ENCODE measurements at places on chromosomes 3 and 15.
A peak's percentile ranks its signal among the peaks of the same experiment; 100 is the strongest.

DNA sequence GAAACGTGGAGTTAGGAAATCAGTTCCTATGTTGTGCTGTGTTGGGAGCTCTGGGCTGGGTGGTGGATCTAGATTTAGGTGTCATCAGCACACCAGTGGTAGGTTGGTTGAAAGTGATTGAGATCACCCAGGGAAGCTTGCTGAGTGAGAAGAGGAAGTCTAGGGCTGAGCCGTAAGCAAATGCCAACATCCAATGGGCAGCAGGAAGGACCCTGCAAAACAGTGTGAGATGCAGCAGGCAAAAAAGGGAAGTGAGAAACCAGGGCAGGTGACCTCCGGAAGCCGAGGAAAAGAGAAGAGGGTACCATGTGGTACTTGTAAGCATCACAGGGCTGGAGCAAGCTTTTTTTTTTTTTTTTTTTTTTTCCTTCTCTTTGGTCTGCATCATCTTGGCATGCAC lies 15.9 kb upstream of the COPG1 start:
- DNase-seq, result peak; percentile 79

DNA sequence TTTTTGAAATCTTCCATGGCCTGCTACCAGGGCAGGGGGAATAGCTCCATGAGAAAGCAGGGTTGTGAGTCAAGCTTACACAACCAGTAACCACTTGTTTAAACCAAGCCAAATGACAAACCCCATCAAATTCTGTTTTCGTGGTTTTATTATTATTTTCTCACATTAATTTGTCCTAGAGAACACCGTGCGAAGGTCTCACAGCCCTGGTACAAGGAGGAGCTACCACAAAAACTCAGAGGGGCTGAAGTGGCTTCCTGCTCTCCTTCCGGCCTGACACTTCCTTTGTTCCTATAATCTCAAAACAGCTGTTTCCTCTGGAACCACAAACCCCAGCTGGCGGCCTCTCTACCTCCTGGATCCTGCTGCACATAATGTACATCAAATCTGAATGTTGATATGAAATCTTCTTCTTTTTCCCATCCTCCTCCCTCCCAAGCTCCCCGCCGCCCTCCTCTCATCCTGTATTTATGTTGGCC lies 375.9 kb downstream of the MCTP2 start:
- DNase-seq, result no peak

DNA sequence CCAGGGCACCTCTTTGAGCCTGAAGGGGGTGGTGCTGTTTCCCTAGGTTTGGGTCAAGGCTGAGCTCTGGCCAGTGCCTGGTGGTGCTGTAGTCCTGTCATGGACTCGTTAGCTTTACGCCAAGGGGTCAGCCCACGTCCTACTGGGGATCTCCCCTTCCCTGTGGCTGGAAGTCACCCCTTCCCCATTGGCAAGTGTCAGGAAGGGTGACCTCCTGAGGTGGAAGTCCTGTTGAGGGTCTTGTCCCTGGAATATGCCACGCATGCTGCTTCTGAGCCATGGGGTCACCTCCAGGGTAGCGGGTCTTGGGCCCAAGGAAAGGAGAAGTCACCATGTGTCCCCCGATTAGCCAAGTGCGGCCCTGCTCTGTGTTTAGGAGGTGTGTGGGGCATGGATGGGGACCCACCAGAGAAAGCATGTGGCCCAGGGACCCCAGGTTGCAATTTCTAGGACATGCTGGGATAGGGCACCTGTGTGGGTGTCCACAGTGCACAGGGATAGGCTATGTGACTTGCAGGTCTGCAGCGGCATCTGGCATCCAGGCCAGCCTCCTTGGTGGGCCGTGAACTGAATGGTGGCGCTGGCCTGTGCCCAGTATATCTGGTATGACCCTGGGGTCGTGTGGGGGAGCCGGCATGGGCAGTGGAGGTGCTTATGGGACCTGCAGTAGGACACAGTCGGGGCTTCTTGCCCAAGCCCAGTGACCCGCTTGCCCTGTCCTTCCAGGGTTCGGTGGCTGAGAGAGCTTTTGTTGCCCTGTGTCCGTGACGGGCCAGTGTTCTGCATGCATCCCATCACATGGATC lies 226.7 kb downstream of the SNRPN start:
- no peak for DNase-seq

- no peak for DNase-seq
Measured at GRCh38 chr3:101879623-101880284, 30.4 kb downstream of the NFKBIZ start.

- DNase-seq, result no peak
Measured at GRCh38 chr3:133274477-133274876, 125.4 kb upstream of the BFSP2 start.

- DNase-seq, result no peak
Measured at GRCh38 chr3:119659606-119660291, 640 bp downstream of the POPDC2 start.

- no peak for DNase-seq
Measured at GRCh38 chr3:143306407-143306806, 186.8 kb downstream of the CHST2 start.

- DNase-seq, result no peak
Measured at GRCh38 chr3:130679218-130679617, 67.4 kb downstream of the PIK3R4 start.

GRCh38 chr15:94792196-94792595 lies 560.8 kb downstream of the MCTP2 start:
- no peak for DNase-seq

- DNase-seq, result no peak
Measured at GRCh38 chr3:62101488-62101887, 271.9 kb downstream of the FEZF2 start.

- DNase-seq, result no peak
Measured at GRCh38 chr15:87228460-87228859, 1028.1 kb downstream of the NTRK3 start.

DNA sequence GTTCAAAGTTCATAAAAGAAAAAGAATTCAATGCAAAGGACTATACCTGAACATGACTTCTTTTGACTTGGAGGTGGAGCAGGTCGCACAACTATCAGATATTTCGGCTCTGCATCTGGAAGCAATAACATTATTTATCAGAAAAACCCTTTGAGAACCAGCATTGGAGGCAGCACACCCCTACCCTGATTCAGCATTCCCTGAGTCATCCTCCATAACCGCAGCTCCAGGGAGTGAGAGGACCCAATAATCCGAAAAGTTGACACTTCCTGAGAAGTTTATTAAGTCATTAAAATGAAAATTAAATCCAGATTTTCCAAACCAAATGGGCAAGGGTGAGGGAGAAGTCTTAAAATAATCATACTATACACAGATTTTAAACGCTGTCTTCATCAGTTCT lies 90.6 kb downstream of the ABI3BP start:
- DNase-seq, result no peak

GRCh38 chr3:115562636-115563267 lies 60.6 kb upstream of the GAP43 start:
- no peak for DNase-seq

GRCh38 chr15:52710050-52710707 lies 31.0 kb upstream of the ATOSA start:
- DNase-seq, result peak; percentile 7

DNA sequence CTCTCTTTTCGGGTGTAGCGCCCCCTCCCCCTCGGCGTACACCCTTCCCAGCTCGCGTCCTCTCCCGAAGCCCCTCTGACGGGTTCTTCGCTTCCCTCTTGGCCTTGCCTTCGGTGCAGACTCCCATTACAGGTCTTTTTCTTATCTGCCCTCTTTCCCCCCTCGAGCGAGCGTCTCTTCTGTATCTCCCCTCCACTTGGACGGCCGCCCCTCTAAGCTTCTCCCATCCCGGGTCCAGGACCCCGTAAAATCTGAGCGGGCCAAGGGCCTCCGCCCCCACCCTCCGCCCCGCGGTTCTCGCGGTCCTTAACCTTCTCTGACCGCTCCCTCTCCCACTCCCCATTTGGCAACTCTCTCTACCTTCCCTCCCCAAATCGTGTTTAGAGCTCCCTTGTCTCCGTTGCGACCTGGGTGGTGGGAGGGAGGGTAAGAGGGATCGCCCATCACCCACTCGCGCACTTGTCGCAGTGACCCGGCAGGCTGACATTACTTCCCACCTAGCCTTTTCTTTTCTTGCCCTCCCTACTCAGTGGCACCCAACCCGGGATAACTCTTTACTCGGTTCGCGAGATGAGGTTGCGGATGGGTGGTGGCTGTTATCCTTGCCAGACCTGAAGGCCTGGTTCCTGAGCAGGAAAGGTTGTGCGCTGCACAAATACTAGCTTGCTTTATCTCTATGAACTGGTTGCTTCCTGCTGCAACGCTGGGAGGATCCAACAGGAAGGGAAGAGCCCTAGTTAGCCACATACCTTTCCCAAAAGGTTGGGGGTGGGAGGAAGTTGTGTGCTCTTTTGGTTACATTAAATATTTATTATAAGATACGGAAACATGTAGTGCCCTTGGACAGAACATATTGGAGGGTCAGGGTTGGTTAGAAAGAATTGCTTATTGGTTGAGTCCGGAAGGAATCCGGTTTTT lies 922 bp downstream of the RAB11A start:
- DNase-seq, result no peak

DNA sequence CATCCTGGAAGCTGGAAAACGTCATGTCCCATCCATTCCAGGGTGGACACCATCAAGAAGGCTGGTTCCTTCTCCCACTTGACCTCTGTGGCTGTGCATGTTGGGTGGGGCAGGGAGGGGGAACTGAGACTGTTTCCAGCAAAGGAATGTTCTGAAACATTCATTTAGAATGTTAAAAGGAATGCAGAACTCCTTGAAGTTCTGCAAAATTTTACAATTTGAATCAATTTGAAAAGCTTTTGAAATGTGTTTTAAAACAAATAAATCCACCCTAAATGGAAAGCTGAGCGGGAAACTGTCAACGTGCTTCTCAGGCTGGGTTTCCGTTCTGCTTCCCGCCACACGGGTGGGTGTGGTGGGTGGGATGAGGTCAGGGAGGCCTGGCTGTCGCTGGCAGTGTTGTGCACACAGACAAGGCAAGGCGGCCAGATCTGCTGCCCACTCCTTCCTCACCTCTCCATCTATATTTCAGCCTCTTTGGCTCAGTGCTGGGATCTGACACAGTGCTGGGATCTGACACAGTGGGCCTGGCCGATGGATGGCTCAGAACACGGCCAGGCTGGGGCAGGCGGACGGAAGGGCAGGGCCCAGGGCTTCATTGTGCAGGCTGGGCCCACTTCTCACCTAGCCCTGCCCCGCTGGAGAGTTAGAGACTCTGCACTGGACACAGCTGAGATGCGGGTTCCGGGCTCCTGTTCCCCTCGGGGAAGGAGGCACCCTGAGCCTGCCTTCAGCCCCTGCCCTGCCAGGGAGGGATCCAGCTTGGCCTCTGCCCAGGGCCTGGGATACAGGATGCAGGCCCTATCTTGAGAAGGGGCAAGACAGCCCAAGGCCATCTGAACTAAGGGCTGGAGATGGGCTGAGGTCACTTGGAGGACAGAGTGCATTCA lies 110.4 kb downstream of the TMEM266 start:
- no peak for DNase-seq

GRCh38 chr3:101940521-101941317 lies 91.4 kb downstream of the NFKBIZ start:
- no peak for DNase-seq

DNA sequence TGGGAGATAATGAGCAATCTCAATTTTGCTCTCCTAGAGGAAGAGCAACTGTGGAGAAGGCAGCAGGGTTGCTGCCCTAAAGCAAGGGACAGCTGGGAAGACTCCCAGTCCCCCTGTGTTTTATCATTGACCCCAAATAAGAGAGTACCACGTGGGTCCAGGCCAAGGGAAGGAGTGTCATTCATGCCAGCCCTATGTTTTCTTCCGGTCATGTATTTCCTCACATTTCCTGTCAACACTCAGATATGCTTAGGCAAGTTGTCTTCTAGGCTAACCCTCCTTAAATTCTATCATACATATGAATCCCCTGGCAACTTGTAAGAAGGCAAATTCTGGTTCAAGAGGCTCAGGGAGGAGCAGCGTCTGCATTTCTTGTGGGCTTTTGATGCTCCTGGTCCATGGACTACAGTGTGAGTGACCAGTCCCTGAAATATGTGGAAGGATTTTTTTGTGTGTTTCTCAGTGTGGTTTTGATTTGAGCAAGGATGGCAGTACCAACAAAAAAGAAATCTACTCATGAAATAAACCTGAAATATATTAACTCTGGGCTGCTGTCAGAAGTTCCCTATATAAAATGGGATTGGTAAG lies 31.9 kb upstream of the RPP14 start:
- DNase-seq, result no peak

DNA sequence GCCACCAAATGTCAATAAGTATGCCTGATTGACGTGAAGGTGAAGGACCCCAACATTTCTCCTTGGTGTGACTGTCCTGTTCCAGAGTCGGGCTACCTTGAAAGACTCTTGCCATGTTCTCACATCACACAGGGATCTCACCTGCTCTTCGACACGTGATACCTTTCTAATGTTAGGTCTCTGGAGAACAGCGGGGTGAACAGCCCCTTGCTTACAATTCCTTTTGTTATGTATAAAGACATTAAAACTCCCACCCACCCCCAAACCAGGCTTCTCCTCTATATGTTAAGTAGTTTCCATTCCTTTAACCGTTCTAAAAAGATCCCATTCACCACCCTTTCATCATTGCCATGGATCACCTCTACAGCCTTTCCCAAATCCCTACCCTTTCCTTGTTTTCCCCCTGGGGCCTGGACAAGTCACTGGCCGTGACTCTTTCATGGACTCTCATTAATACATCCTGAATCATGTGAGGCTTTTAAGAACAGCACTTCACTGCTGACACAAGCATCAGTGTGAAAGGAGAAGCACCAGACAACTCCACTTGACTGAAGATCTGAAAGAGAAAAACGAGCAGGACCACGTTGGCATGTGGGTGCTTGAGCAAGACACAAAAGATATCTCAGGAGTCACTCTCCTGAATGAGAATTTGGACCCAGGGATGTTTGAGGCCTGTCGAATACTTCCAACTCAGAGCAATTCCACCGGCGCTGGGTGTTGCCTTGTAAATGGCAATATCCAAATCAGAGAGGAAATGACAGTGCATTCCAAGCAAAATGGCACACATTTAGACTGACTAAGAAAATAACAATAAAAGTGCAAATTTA lies 115.0 kb downstream of the FOXP1 start:
- no peak for DNase-seq
